ENCODE measurements at places on chromosomes 6 and 20.

GRCh38 chr20:5448449-5449118, 131.8 kb upstream of the PROKR2 start:
- no peak for DNase-seq

DNA sequence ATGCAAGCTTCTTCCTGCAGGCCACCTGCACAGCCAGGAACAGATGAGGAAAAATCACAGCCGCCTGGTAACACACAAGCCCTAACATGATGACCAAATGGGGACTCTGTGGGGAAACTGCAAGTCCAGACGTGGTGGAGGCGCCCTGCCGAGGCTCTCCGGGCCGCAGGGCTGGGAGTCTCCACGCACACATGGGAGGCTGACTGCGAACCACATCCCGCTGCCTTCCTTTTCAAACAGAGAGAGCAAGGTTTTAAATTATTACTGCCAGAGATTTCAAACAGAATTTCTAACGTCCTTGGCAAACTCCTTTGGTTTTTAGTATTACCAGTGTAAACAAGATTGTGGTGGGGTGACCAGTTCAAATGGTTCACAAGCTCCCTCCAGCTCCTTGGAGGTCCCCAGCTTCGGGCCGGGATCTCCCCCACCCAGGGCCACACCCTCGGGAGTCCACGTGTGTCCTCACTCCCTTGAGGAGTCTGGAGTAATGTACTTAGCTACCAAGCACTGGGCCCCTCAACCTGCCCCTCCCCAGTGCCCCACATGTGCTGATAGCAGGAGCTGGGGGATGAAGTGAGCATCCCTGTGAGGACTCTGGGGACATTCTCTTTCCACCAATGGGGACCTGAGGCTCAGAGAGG, 252.7 kb downstream of the TAF4 start:
- no peak for DNase-seq

- peak; percentile 83 for DNase-seq
These were observed 16.4 kb upstream of the KIFC1 start for GRCh38 chr6:33375143-33375671.

GRCh38 chr6:106184629-106185028, 98.5 kb downstream of the PRDM1 start:
- DNase-seq: no peak

GRCh38 chr20:34185766-34186620, 55.2 kb upstream of the ASIP start:
- no peak for DNase-seq

GRCh38 chr6:168837254-168838036, 396.5 kb downstream of the SMOC2 start:
- no peak for DNase-seq

DNA sequence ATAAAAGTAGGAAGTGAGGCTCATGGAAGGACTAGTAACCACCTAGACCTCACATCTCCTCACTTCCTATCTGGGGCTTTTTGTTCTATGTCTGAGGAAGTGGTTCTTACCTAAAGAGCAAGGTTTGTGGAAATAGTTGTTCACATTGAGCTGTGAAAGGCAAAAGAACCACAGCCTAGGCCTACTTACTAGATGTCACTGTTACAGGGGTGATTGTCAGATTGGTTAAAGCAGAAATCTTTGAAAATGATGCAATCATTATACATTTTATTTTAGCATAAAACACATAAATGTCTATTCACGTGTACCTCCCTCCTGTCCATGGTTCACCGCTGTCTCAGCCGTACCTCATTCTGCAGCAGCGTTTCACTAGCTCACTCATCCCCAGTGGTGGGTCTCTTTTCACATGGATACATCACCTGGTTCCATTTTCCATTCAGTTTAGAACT, 268.8 kb downstream of the TMEM242 start:
- DNase-seq: no peak

DNA sequence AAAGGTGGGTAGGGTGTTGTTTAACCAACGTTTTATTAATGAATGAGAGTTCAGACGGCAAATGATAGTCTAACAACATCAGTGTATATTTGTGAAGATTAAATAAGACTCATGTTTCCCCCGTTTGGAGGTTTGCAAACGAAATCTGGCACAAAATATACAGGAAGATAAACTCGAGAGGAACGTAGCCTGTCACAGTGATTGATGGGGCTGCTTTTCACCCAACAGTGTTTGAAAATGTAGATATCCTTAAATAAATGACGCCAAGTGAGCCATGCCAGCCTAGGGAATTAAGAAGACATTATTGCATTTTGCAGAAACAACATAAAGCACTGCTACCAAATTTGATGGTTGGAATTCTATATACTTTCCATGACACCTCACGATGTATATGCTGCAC, 696.5 kb upstream of the FLRT3 start:
- DNase-seq: no peak
